CD4-positive, CD25-positive, alpha-beta regulatory T cell (primary cell): ENCODE measurements at places on chromosomes 7 and 10.

DNA sequence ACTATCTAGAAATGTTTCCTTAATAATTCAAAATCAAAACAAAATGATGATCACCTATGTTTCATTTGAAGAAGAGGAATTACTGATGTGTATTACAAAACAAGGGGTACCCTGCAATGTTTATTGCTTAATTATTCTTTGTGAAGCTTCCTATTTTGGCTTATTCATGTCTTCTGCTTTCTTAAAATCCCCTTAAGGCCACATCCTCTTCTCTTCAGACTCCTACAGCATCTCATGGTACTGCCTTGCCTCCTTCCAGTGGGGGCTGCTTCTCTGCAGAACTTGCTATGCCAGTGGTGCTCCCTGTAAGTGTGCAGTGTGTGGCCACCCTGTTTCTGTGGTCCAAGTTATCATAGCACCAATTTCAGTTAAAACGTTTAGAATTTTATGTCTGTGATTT, 35.0 kb downstream of the CCDC146 start:
- DNase-seq, result no peak

DNA sequence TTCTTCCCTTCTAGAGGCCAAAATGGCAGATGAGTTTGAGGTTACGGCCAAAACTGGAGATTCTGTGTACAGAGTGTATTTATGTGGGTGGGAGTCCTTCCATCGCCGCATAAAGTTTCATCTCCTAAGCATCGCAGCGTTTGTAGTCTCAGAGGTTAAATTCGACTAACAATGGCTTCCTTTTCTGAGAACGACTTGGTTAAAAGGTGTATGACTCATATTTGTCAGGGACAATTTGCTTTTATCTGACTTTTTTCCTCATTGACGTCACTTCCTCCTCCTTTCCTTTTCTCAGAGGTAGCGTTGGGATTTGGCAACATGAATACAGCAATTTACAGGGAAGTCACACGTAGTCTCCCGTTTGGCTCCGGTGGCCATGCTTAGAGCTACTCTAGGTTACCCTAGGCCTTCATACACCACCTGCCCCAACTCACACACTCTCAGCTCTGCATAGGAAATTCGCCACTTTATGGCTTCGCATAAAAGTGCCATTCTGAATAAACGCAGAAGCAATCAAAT, 37.6 kb upstream of the TCF7L2 start:
- no peak for DNase-seq

DNA sequence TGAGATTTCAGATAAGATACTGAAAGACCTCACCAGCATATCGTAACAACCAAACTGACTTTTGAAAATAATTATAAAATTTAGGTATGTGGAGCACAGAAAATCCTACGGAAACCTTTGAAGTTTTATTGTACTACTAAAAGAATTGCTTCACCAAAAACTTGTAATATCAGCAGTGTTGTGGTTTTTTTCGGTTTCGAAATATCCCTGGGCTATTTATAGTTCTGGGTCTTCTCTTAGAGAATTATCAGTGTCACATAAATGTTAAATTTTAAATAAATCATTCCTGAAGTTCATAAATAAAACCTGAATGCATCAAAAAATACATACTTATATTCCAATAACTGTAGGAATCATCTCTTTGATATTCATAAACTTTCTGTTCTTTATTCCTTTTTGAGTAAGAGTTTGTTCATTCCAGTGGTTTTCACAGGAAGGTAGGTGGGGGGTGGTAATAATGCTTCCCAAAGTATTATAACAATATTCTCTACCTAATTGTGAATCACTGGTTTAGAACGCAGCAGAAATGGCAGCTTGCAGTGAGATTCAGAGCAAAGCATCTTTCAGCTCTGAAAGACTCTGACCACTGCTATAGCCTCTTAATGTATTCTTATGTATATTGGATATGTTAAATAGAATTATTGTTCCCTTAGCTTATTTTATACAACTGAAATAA, 60.2 kb downstream of the ZNF277 start:
- no peak for DNase-seq

- no peak for DNase-seq
These were observed 12.4 kb downstream of the GFRA1 start for GRCh38 chr10:116260599-116260998.

DNA sequence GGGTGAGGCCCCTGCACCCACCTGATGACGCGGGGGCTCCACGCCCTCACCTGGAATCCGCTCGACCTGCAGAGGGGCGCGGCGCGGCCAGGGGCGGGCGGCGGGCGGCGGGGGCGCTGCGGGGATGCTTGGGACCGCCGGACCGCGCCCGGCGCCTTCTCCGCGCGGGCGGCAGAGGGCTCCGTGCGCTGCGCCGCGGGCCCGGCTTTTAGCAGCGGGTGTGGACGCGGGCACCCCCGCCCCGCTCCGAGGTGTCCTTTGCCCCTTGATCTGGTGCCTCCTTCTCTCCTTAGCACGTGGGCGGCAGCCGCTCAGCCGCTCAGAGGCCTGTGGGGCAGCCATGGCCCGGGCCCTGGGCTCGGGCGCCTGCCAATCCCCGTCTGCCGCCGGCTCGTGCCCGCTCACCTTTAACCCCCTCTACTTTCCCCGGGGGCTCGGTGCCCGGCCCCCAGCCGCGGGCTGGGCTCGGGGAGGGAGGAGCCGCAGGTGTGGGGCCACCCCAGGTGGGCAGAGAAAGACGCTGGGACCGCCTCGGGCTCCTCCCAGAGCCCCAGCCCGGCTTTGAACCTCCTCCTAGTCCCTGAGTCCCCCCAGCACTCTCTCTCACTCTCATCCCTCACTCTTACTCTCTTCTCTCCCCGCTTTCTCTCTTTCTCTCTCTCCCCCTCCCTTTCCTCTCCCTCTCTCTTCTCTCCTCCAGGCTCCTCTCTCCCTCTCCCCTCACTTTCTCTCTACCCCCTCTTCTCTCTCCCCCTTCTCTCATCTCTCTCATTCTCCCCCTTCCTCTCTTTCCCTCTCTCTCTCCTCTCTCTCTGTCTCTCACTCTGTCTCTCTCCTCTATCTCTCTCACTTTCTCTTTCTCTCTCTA, 19.7 kb upstream of the VPS37D start:
- peak; percentile 13 for DNase-seq

- DNase-seq, result no peak
These were observed 36.8 kb upstream of the ADAM12 start for GRCh38 chr10:126425032-126425431.

GRCh38 chr7:27615420-27616185, 47.1 kb downstream of the HIBADH start:
- DNase-seq, result no peak

GRCh38 chr10:86304436-86304835, 62.2 kb downstream of the GRID1 start:
- DNase-seq, result no peak

- DNase-seq, result no peak
These were observed 153.3 kb downstream of the XPNPEP1 start for GRCh38 chr10:109769966-109770365.

DNA sequence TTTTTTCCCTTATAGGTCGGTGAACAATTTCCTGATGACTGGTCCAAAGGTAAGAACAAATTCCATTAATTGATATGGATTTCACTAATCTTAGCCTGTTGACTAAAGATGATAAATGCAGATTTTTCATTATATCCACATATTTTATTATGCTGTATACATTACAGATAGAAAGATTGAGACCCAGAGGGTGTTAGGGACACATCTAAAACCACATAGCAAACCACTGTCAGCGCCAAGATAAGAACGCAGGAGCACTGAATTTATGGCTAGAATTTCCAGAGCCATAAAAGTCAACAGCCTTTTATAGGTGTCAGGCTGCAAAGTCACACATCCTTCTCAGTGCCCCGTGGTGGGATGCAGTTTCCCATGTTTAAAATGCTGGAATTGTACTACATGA, 16.2 kb downstream of the WNT8B start:
- DNase-seq, result no peak

DNA sequence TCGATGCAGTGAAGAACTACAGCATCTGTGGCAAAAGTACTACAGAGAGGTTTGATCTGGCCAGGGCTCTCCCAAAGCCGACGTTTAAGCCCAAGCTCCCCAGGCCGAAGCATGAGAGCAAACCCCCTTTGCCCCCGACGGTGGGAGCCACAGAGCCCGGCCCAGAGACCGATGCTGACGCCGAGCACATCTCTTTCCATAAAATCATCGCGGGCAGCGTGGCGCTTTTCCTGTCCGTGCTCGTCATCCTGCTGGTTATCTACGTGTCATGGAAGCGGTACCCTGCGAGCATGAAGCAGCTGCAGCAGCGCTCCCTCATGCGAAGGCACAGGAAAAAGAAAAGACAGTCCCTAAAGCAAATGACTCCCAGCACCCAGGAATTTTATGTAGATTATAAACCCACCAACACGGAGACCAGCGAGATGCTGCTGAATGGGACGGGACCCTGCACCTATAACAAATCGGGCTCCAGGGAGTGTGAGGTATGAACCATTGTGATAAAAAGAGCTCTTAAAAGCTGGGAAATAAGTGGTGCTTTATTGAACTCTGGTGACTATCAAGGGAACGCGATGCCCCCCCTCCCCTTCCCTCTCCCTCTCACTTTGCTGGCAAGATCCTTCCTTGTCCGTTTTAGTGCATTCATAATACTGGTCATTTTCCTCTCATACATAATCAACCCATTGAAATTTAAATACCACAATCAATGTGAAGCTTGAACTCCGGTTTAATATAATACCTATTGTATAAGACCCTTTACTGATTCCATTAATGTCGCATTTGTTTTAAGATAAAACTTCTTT, 2.3 kb downstream of the LRRTM3 start:
- no peak for DNase-seq

DNA sequence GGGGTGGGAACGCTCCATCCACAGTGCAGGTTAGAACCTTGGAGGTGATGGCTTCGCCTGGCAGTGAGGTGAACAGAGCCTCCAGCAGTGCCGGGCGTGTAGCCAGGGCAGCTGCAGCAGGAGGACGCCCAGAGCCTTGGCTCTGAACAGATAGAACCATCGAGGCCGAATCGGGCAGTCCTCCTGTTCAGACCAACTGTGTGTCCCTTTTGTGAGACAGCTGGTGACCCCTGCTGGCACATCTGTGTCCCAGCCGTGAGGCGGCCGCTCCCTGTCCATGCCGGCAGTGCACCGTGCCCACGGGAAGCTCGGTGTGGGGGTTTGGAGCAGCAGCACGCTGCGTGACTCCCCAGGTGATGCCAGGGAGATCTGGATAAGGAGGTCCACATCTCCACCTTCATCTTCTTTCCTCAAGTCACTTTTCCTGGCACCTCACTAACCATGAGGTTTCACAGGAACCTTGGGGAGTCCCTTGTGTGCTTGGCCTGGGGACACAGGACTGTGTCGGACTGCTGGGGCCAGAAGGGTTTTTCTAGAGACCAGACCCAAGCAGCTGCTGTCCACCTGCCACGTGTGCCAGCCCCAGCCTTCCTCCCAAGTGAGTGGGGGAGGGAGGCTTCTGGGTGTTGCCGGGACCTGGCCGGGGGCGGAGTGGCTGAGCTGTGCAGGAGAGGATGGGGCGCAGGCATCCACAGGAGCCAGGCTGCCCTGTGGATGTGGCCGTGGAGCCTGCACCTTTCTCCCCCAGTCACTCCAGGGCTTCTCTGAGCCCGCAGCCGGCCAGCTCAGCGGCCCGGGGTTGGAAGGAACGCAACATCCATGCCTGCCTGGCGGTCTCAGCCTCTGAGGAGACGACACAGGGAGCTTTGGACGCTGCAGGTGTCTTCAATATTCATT, 69.4 kb downstream of the DNAJB6 start:
- DNase-seq, result no peak

DNA sequence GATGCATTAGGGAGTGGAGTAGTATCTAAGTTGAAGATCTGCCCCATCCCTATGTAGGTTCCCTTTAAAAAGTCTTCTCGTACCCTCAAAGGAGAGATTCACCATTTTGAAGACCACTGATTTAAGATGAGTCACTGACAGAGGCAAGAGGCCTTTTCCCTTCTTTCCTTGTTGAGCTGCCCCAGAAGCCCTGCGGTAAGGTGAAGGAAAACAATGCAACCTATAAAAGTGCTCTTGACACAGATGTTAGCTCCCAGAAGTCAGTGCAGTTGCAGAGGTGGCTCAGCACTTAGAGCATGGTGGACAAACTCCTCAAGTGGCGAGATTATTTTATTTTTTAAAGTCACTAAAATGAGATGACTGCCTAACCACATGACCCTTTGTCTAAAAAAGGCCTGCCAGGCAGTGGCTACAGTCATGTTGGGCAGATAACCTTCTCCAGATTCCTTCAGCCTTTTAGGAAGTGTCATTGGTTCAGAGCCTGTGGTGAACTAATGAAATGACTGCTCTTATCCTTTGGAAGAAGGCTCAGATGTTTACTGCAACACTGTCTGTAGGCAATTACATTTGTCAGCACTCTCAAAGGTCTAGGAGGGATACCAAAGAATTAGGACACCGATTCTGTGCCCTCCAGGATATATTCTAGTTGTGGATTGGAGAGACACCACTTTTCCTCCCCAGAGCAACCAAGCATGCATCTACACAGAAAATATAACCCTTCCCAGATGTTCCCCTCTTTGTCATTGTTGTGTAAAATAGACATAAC, 88.7 kb downstream of the ARID5B start:
- DNase-seq, result no peak

DNA sequence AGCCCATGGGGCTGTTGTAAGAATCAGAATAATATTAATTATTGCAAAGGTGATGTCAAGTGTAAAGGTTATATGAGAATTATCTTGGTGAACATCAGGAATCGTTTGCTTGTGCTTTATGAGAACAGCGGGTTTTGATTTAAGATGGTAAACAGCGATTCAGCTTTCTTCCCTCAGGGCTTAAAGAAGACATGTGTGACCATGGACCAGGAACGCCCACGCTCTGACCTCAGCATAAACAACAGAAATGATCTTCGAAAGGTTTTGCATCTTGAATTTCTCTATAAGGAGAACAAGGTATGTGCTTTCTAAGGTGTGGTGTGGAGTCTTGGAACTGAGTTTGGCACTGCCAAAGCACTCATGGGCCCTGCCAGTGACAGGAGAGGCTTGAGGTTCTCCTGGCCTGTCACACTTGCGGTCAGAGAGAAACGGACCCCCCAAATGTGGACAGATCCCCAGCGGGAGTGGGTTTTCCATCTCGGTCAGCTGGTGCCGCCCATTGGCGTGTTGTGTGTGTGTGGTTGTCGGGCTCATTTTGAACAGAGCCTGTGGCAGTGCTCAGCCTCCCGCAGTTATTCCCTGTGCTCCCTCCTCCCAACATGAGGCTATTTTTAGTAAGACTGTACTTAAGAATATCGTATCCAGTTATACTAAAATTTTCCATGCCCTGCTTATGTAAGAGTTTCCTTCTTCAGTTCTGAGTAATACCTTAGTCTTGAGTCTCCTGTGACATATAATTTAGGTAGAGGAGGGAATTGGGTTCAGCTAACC, 7.2 kb downstream of the MINDY4 start:
- no peak for DNase-seq

- DNase-seq, result no peak
These were observed 43.9 kb upstream of the C1QL3 start for GRCh38 chr10:16565604-16566003.

GRCh38 chr7:27171637-27172314, 2.3 kb downstream of the HOXA10 start:
- DNase-seq, result no peak

- DNase-seq, result peak; percentile 81
These were observed 839 bp downstream of the IKZF5 start for GRCh38 chr10:123007558-123008354.

- DNase-seq, result no peak
These were observed 23.6 kb downstream of the SORBS1 start for GRCh38 chr10:95537542-95537927.
